ENCODE measurements at places on chromosomes 16 and 17.

DNA sequence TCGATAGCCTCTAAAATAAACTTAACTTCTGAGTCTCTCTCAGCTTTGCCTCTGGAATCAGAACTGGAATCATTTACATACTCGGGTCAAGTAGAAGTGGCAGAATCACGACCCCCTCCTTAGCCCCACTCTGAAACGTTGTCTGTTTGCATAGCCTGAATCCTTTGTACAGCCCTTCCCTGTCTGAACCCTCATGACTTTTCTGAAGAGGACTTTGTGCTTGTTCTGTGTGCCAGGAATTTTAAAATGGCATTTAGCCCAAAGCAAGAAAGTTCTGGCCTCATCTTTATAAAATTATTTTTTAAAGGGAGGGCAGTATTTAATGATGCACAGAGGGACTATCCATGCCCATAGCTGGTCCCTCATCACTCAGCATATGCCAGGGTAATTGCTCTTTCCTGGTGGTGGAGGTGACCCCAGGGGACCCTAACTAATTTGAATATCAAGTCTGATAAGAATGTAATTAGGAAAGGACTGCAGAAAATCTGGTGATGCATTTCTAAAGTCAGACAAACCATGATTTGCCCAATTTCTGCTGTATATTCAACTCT is 342.7 kb upstream of the TNRC6C start:
- no peak for DNase-seq

GRCh38 chr17:62611728-62612127 is 15.7 kb upstream of the MRC2 start:
- DNase-seq, result no peak

DNA sequence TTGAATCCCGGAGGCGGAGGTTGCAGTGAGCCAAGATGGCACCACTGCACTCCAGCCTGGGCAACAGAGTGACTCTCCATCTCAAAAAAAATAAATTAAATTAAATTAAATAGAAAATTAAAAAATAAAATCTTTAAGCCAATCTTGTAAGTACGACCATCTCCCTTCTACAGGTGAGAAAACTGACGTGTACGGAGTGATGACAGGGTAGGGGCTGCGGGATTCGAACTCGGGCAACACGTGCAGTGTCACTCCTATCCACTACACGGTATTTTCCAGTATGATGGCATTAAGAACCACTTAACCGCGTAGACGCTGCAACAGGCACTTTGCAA is 762 bp downstream of the WDR59 start:
- DNase-seq, result no peak

GRCh38 chr17:1638171-1638590 is 7.4 kb downstream of the SCARF1 start:
- no peak for DNase-seq
